ENCODE measurements at places on chromosomes 6 and 20.
A peak's percentile ranks its signal among the peaks of the same experiment; 100 is the strongest.

DNA sequence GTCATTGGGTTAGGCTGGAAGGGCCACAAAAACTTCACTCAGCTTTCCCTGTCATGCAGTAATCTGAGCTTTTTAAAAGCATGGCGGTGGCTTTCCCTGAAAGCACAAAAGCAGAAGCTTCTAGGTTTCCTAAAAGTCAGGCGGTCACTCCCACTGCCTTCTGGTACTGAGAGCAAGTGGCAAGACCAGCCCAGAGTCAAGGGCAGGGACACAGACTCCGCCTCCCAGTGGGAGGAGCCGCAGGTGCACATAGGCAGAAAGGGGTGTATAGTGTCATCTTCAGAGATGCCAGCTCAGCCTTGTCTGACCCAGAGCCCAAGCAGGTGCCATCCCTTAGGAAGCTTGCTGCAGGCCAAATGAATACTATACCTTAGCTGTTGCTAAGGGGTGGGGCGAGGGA is 18.0 kb upstream of the PACSIN1 start:
- DNase-seq: peak; percentile 75

DNA sequence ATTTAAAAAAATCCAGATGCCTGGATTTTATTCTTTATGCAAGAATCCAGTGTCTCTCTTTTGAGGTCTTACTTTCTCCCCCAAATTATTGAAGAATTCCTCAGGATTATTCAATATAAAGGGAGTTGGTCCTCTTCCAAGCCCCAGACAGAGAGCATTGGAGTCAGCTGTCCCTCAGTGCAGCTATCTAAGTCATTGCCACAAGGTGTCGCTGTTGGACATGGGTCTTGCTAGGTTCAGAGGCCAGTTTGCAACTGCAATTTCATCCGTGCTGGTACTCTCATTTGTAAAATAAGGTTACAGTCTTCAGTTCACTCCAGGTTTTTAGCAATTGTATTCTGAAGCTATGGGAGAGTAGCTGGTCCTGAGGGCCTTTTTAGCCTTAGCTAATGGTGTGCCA is 27.8 kb downstream of the CCN2 start:
- peak; percentile 76 for DNase-seq

- peak; percentile 35 for DNase-seq
Observed at GRCh38 chr6:1679688-1680068, 70.0 kb downstream of the FOXC1 start.

- DNase-seq: no peak
Observed at GRCh38 chr6:137424251-137424650, 69.9 kb downstream of the OLIG3 start.

DNA sequence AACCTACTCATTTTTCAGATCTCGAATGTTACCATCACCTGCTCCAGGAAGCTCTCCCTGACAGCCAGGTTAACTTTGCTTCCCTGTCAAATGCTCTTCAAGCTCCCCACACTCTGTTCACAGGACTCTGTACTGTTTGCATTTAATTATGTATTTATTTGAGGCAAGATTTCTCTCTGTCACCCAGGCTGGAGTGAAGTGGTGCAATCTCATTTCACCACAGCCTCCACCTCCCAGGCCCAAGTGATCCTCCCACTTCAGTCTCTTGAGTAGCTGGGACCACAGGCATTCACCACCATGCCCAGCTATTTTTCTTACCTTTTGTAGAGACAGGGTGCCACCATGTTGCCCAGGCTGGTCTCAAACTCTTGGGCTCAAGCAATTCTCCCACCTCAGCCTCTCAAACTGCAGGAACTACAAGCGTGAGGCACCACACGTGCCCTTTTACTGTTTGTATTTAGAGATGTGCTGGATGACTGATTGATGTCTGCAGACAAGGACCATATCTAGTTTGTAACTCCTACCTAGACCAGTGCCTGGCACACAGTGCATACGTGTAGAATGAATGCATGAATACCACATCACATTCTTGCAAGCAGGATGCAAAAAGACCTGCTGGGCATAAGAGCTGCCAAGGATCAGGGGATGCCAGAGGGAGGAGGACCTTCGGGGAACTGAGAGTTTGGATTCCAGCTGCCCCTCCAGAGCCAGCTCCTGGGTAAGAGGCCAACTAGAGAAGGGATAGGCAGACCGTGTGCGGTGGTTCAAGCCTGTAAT is 15.6 kb upstream of the CBFA2T2 start:
- peak; percentile 53 for DNase-seq

DNA sequence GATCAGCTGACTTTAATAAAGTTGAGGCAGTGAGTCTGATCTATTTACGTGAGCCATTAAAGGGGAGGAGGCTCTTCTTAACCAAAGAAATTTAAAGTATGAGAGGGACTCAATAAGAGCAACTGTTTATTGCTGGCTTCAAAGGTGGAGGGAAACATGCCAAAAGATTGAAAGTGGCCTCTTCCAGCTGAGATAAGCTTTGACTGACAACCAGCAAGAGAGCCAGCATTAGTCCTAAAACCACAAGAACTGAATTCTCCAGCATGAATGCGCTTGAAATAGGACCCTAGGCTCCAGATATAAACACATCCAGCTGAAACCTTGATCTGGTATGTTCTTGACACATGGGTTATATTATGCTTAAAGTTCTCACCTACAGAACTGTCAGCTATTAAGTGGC is 123.1 kb upstream of the GJE1 start:
- no peak for DNase-seq

- DNase-seq: no peak
Observed at GRCh38 chr6:136975089-136975715, 53.1 kb downstream of the SLC35D3 start.

DNA sequence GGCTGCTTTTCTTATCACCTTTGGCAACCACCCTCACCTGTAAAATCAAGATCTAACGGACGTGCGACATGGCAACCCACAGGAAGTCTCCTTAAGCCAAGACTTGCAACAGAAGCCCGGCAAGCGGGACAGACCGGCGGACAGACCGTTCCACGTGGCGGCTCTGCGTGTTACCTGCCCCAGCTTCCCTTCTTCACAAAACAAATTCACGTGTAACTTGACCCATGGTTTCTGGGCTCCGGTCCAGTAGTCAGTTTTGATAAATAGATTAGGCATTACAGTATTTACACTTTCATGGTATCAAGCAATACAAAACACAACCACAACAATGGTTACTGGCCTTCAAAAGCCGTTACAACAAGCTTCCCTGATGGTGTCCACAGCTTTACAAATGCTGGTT is 133.8 kb downstream of the PRND start:
- DNase-seq: no peak

- DNase-seq: no peak
Observed at GRCh38 chr20:44264287-44264686, 17.2 kb downstream of the GDAP1L1 start.

GRCh38 chr6:122322824-122323223 is 76.6 kb upstream of the HSF2 start:
- DNase-seq: peak; percentile 64

DNA sequence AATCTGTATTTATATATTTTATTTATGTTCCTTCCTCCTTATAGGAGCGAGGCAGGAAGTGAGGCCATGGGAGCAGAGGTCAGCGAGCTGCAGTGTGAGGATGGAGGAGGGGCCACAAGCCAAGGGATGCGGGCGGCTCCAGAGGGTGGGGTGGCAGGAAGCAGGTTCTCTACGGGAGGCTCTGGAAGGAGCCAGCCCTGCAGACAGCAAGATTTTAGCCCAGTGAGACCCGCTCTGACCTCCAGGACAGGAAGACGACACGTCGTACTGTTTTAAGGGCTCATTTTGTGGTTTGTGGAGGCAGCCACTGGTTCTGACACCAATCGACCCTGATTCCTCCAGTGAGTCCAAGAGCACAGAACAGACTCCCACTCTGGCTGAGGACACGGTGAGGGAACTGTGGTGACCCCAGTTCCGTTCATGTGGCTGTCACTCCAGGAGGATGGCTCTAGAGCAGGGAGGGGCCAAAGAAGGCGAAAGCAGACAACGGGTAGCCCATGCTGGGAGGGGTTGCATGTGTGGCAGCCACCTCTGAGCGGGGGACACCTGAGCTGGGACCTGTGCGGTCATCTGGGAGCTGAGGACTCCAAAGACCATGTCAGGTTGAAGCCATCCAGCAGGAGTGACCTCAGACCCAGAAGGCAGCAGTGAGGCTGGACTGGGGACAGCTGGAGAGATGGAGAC is 100.1 kb upstream of the BHLHE23 start:
- no peak for DNase-seq

- DNase-seq: peak; percentile 25
Observed at GRCh38 chr6:69732640-69733039, 64.2 kb downstream of the LMBRD1 start.

DNA sequence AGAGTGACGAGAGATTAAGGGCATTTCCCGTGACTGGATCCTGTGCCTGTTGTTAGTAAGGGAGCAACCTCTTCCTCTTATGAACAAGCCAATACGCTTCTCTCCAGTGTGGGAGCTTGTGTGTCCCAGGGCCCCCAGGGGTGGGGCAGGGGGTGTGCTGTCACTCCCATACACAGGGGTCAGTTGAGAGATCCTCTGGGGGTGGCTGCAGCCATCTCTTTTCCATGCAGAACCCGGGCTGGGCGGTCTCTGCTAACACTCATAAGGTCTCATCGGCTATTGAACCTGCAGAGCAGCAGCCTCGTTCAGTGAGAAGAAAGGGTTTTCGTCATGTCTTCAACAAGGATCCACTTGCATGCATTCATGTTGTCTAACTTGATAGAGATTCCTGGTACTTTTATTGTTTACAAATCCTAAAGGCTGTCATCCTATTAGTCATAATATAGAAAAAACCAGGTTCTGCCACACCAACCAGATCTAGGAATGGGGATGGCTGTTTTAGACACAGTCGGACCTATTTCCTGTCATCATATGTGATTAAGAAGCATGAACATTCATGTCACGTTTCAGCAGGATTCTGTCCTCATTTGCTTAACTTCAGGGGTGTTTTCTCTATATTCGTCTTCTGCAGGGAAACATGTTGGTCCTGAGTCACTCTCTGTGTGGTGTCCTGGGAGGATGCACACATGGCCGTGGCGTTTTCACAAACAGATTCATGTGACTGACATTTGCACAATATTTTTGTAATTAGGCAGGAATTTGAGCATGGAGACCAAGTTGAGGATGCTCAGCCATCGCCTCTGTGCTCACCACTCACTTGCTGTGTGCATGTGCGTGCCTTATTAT is 13.3 kb upstream of the THBS2 start:
- DNase-seq: no peak

DNA sequence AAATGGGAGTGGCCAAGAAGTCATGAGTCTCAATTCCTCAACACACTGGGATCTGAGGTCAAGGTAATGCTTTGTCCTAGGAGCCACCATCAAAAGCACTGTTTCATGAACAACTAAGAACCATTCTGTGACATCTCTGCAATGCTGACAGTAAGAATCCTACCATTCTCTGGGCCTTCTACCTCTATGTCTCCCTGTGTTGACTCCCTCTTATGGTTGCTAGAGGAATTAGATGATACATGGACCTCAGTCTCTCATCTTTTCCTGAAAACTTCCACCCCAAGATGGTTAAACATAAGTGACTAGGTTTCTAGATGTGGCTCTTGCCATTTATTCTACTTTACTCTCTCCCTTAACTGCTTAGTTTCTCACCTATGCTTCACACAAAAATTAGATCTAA is 9.1 kb downstream of the MTRF1L start:
- DNase-seq: no peak

- peak; percentile 54 for DNase-seq
Observed at GRCh38 chr6:83867527-83868161, 8.2 kb downstream of the CYB5R4 start.

GRCh38 chr6:3843379-3844096 is 5.6 kb upstream of the FAM50B start:
- no peak for DNase-seq

DNA sequence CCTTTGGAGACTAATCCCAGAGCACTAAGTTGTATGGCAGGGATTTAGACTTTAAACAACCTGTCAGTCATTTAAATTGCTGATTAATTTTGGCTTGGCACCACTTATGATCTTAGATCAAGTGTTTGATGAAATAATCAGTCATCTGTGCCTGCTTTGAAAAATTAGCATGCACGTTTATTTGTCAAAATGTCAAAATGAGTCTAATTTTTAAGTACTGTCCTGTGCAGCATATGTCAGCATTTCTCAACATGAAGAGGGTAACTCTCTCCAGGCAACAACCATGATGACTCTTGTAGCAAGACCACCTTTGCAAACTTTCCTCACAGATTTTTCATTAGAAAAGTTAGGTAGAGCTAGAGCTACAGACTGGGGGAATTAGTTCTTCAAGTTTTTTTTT is 155.7 kb upstream of the GJE1 start:
- DNase-seq: no peak

GRCh38 chr6:143117108-143117507 is 56.4 kb downstream of the AIG1 start:
- DNase-seq: no peak

- DNase-seq: no peak
Observed at GRCh38 chr20:12581644-12582289, 427.0 kb upstream of the SPTLC3 start.

- DNase-seq: no peak
Observed at GRCh38 chr20:42093041-42093440, 474.9 kb upstream of the CHD6 start.
